ELF-1 (cell line): ENCODE measurements at places on chromosomes 7 and 10.

DNA sequence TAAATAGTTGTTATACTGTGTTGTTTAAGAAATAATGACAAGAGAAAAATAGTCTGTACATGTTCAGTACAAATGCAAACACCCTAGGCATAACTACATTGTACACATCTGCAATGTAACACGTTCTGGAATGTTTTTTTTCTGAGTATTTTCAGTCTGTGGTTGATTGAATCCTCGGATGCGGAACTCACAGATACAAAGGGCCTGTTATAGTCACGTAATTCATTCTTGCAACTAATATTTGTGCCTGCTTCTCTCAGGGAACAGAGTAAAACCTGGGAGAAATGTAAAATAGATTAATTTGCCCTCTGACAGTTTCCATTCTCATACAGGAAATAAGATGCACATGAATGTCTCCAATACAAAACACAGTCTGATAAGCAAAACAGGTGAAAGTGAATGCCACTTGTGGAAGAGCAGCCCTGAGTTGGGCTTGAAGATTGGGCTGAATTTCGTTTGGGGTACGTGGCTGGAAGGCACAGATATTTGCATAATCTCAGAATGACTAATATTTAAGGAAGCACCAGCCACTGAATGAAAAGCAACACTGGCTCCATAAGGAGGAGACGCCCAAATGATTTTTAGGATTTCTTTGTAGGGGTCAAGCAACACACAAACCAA is 19.1 kb downstream of the DENND2A start:
- no peak for DNase-seq

DNA sequence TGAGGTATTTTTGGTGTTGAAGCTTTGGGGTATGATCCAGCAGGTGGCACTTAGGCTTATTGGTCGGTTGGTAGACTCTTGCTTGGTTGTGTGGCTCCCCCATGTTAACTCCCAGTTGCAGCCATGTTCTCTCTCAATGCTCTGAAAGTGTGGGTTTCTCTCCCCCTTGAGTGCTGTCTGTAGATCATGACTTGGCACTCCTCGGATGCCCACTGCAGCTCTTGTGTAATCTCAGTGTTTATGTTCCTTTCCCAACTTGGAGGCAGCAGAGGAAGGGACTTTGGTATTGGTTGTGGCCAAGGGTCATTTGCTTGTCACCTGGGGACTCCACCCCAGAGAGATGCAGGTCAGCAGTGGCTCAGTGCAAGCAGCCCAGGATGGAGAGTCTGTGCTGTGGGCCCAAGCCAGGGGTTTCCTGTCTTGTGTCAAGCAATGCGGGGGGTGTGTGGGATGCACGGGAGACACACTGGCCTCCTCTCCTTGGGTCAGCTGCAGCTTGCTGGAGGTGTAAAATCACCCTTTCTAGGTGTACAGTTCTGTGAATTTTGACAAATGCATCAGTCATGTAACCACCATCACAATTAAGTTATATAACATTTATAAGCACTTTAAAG is 36.9 kb downstream of the PIK3CG start:
- DNase-seq = no peak

GRCh38 chr10:105925045-105925785 is 1239.3 kb downstream of the SORCS1 start:
- DNase-seq = peak; percentile 10

DNA sequence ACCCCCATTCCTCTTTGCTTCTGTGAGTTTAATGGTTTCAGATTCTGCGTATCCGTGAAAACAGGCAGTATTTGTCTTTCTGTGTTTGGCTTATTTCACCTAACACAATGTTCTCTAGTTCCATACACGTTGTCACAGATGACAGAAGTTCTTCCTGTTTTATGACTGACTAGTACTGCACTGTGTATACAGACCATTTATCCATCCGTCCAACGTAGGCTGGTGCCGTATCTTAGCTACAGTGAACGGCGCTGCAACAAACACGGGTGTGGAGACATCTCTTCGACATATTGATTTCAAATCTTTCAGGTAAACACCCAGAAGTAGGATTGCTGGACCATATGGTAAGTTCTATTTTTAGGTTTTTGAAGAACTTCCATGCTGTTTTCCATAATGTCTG is 181.7 kb downstream of the PARD3 start:
- no peak for DNase-seq

- peak; percentile 77 for DNase-seq
These were observed 809 bp downstream of the HOXA9 start for GRCh38 chr7:27164367-27165088.

GRCh38 chr7:157500171-157500960 is 163.6 kb downstream of the DNAJB6 start:
- DNase-seq = peak; percentile 61

DNA sequence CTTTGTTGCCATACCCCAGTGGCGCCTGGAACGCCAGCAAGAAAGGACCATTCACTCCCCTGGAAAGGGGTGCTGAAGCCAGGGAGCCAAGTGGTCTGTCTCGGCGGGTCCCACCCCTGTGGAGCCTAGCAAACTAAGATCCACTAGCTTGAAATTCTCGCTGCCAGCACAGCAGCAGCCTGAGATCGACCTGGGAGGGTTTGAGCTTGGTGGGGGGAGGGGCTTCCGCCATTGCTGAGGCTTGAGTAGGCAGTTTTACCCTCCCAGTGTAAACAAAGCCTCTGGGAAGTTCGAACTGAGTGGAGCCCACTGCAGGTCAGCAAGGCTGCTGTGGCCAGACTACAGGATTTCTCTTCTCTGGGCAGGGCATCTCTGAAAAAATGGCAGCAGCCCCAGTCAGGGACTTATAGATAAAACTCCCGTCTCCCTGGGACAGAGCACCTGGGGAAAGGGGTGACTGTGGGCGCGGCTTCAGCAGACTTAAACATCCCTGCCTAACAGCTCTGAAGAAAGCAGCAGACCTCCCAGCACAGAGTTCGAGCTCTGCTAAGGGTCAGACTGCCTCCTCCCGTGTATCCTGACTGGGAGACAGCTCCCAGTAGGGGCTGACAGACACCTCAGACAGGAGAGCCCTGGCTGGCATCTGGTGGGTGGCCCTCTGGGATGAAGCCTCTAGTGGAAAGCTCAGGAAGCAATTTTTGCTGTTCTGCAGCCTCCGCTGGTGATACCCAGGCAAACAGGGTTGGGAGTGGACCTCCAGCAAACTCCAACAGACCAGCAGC is 281.1 kb upstream of the SP4 start:
- DNase-seq = peak; percentile 81
